Kidney epithelial cell (primary cell): ENCODE measurements at places on chromosomes 11 and 22. TPM values are rescaled to one million over a fixed set of nuclear protein-coding genes. Genes with fewer than 3 reads are reported as not detected.

The MYO18B gene
- total RNA-seq: not detected in 2 replicates

The C11orf87 gene
- not detected in 2 replicates for total RNA-seq

- no peak for DNase-seq
These were observed 1425.8 kb downstream of the TBC1D22A start for GRCh38 chr22:48188231-48188721.

DNA sequence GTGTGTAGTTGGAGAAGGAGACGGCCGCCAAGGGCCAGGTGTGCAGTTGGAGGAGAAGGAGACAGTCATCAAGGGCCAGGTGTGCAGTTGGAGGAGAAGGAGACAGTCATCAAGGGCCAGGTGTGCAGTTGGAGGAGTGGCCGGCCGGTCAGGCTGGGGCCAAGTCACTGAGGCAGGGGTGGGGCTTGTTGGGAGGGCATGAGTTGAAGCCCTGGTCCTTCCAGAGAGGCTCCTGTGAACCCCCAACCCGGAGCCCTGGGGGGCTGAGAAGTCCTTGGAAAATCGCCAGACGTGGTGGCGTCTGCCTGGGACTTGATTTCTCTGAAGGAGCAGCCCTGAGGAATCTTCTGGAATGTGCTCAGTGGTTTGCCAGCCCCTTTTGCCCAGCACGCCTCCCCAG is 1320.5 kb downstream of the BRD1 start:
- no peak for DNase-seq

DNA sequence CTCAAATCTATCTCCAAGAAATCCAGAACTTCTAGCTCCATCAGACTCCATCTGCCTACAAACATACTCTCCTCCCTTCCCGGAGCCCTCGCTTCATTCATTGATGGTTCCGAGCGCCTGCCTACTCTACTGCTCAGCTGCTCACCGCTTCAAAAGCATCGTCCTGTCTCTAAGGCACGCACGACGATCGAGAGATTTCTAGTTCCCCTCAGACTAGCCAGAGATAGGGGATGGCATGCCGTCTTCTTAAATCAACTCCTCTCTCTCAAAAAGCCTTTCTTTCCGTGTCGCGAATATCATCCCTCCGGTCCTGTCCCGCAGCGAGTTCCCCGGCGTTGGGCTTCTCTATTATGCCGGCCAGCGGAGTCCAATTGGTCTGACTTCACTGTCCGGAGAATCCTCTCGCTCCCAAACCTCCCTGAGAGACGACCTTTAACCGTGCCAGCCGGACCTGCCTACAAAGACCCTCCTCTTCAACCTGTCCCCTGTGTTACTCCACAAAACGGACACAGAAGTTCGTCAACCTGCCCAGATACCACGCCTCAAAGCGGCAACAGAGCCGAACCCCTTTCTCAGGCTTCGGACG is 592 bp downstream of the EEF1G start:
- DNase-seq: no peak

DNA sequence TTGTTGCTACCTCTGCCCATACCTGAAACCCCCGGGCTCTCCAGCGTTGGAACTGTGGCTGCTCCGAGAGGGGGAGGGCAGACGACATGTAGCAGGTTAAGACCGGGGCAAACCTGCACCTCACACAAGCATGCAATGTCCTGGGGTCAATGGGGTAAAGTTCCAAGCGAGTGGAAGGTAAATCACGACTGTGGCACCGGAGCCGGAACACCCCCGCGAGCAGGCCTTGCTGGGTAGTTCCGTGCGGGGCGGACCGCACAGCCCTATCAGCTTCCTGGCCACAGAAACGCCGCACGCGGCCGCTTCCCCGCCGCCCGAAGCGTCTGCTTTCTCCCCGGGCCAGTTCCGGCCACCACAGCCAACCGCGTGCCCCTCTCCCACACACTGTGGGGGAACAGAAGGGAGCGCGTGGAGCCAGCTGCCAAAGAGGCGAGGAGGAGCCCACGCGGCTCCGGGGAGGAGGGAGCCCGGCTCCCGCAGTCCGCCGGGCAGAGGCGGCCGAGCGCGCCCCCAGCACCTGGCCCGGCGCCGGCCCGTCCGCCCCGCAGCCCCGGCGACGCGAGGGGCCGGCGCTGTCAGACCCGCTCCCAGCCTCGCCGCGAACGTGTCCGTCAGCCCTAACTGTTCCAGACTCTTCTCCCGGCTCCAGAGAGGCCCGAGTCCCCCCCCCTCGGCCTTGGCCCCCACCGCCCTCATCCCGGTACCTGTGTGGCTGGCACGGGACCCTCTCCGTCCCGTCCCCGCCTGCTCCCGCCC is 1.6 kb downstream of the SPTBN2 start:
- no peak for DNase-seq

DNA sequence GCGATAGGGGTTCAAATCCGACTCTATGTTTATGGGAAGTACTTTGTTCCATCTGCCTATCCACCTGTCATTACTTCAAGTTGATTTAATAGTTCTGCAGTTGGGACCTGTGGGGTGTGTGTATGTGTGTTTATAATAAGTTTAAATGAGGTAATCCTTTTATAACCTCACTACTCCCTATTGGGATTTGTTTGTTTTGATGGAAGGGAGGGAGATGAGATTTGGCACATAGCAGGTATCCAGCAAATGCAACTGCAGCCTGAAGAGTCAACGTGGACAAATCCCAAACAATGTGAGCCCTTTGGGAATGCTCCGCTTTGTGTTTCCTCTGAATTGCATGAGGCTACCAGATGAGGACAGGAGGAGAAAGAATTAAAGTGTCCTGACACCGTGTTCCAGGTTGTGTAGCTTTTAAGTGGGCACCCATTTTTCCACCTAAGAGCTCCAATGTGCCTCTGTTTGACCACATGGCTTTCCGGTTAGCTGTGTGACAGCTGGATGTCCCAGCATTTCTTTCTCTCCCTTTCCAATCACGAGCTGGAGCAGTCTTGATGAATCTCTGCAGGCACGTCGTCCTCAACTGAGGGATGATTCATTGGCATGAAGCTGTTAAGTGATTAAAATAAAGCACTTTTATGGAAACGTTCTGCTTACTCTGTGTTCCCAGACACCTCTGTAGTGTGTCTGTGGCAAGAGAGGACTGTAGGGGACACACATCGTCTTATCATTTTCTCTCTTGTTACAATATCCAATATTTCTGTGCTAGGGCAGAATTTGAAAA is 610.7 kb downstream of the NTM start:
- no peak for DNase-seq

GRCh38 chr22:45344334-45344733 is 34.6 kb downstream of the FAM118A start:
- DNase-seq: no peak

GRCh38 chr22:25845985-25846745 is 104.2 kb downstream of the MYO18B start:
- no peak for DNase-seq

GRCh38 chr11:100561323-100561722 is 125.8 kb upstream of the ARHGAP42 start:
- DNase-seq: no peak

The OR5AS1 gene
- total RNA-seq: not detected in 2 replicates

DNA sequence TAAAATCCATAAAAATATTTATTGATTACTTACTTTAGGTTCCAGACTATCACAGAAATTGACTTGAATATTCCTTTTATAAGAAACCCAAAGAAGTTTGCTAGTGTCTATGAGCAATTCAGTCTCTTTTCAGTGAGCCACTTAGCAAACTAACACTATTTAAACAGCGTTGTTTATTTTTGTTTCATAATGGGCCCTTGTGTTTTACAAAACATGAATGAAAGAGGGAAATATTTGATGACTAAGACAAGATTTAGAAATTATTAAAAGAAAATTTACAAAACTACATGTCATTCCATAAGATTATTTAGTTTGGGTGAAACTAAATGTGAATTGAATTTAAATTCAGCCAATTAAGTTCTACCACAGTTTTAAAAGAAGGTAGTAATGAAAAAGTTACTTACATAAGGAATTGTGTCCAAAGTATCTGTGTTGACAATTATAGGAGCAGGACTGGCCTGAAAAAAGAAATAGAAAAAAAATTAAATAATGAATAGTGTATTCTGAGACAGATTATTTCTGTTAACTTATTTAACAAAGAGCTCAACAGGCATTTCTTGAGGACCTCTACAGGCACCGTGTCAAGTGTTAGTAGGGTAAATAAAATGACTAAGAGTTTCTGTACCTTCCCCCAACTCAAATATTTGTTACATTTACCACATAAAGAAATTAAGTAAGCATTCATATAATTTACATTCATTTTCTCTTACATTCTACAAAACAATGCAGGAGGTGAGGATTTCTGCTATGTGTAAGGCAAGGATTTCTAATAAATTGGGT is 964.9 kb upstream of the CCDC90B start:
- DNase-seq: no peak

The ADM gene
- 59.8 and 68.1 TPM in 2 replicates for total RNA-seq

The C1QTNF4 gene
- total RNA-seq: 2.1 and 7.1 TPM in 2 replicates

- no peak for DNase-seq
These were observed 38.0 kb upstream of the CHKA start for GRCh38 chr11:68159161-68159560.

The OR4C6 gene
- total RNA-seq: not detected in 2 replicates

- DNase-seq: no peak
These were observed 17.5 kb upstream of the SHANK2 start for GRCh38 chr11:71269603-71270511.

DNA sequence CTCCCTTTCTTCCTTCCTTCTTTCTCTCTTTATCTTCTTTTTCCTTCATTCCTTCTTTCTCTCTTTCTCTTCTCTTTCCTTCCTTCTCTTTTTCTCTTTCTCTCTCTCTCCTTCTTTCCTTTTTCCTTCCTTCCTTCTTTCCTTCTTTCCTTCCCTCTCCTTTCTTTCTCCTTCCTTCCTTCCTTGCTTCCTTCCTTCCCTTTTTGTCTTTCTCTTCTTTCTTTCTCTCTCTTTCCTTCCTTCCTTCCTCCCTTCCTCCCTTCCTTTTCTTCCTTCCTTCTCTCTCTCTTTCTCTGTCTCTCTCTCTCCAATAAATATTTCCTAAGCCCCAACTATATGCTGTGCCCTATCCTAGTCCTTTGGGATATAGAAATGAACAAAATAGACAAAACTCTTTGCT is 60.5 kb downstream of the CACNG2 start:
- no peak for DNase-seq

DNA sequence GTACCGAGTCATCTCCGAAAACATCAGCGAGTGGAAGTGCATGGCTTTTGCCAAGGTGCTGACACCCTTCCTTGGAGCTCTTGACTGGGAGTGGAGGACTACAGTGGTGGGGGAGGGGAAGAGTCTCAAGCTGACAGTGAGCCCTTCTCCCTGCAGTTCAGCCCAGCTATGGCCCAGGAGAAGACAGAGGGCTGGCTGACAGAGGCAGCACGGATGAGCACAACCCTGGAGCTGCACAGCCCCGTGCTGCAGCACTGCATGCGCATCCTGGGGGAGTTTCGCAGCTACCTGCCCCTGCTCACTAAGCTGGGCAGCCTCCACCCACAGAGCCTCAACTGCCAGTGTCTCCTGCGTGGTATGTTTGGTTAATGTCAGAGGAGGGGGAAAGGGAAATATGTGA is 41.4 kb downstream of the DNHD1 start:
- no peak for DNase-seq

DNA sequence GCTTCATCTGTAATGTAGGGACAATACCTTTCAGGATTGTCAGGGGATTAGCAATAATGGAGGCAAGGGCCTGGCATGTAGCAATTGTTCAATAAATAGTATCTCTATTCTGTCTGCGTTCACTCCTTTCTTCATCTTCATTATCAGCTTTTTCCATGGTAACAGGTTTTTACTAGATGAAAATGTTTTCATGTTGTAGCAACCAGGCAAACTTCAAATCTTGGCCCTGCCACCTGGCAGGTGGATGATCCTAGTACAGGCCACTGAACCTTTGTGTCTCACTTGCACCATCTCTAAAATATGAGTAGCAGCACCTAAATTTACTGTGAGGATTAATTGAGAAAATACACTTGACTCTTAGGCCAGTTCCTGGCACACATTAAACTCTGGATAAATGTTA is 83.4 kb downstream of the SWAP70 start:
- DNase-seq: no peak

- no peak for DNase-seq
These were observed 1235.2 kb downstream of the TBC1D22A start for GRCh38 chr22:47997612-47998011.

The HTR3B gene
- not detected in 2 replicates for total RNA-seq

DNA sequence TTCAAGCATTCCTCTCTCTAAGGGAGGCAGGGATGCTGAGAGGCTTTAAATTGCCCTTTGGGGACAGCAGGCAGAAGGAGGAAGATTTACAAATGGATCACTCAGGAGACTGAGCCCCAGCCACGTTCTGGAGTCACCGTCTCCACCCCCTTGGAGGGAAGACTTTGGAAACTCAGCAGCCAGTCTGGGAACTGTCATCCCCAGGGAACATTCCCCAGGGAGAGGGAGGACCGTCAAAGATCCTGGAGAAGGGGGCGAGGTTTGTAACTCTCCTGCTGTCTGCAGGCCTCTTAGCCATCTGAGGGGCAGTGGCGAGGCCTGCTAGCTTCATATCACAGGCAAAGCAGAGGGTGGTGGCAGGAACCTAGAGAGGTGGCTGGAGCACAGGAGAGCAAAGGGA is 56.1 kb upstream of the SLC22A12 start:
- DNase-seq: no peak

GRCh38 chr11:75809991-75810390 is 5.0 kb upstream of the UVRAG start:
- DNase-seq: no peak

DNA sequence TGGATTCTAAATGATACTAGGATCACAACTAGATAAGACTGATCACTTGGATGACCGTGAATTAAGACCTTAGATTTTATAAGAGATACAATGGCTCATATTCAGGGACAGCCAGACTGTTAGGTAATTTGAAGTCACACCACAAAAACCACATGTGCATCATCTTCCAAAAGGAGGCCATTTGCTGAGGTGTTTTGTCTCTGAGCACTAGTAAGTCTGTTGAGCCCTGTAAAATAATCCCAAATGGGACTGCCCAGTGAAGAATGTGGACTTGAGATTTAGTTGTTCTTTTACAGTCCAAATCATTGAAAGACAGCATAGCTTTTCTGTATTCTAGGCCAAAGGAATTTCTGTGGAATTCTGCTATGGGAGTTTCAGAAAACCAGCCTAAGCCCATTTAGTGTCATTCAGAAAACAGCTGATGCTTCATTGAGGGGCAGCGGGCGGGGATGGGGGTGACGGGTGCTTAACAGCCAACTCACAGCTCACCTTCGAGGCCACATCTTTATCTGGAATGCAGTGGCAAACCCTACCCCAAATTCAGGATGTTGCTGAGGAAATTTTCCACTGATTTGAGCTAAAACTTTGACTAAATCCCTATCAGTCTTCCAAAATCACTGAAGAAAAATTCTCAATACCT is 80.1 kb upstream of the BIRC3 start:
- DNase-seq: peak; percentile 34

GRCh38 chr11:69647390-69647748 is 6.4 kb downstream of the CCND1 start:
- DNase-seq: no peak

- peak; percentile 69 for DNase-seq
These were observed 36.9 kb upstream of the GNB1L start for GRCh38 chr22:19891317-19892256.

- DNase-seq: no peak
These were observed 803.2 kb upstream of the CCDC90B start for GRCh38 chr11:84089072-84090057.

GRCh38 chr11:112523031-112523430 is 262.4 kb upstream of the PLET1 start:
- no peak for DNase-seq
